Myocyte (in vitro differentiated cells): ENCODE measurements at places on chromosomes 16 and 17. TPM values are rescaled to one million over a fixed set of nuclear protein-coding genes. Genes with fewer than 3 reads are reported as not detected.
A peak's percentile ranks its signal among the peaks of the same experiment; 100 is the strongest.

- no peak for DNase-seq
Observed at GRCh38 chr17:12996357-12996756, 21.5 kb downstream of the ELAC2 start.

GRCh38 chr16:89811321-89811720 lies 5.1 kb downstream of the FANCA start:
- DNase-seq, result no peak

DNA sequence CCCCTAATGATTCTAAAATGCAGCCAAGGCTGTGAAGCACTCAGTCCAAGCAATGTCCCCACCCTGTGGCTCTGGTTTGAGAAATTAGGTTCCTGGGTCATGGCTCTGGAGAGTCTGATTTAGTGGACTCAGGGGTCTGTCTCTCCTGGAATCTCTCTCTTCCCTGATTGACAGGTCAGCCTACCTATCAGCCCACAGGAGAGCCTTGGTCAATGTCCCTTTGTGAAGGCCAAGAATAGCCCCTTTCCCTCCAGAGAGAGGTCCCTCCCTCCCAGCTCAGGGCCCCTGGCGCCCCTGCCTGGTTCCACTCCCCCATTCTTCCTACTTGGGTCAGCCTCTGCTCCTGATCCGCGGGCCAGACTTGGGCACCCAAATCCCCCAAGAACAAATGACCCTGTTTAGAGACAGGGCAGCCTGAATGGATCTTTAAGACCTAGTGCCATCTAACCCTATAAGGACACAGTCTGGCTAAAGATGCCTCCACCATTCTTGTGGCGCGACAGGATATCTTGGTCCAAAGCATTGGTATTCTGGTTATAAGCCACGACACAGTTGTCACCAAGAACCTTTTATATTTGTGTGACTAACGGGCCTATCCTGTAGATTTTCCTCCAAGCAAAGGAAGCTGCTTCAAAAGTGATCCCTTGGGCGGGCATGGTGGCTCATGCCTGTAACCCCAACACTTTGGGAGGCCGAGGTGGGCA lies 38.3 kb upstream of the PRSS54 start:
- peak; percentile 98 for DNase-seq

DNA sequence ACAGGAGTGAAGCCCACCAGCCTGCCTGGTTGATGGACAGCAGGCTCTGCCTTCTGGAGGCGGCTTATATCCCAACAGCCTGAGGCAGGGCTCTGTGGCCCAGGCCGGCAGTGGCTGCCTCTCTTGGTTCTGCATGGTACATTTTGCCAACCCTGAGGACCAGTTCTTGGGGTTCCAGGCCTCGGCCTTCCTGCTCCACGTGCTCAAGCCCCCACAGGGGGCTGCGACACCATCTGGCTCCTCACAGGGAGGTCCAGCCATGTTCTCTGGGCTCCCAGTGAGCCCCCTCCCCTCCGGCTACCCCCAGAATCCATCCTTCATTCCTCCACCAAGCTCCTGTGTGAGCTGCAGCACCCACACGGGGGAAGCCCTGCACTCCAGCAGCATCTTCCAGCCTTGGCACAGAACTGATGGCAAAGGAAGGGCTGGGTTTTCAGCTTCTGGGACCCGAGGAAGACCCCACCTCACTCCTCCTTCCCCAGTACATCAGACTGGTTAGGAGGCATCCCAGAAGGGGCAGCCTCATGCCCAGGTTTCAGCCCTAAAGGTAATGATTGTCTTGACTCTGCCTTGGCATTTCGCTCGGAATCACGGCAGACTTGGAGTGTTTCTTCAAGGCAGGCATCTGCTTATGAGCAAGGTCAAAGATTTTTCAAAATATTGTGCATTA lies 231.2 kb downstream of the CPPED1 start:
- no peak for DNase-seq

Gene GPR142
- not detected in 2 replicates for total RNA-seq
